ENCODE measurements at places on chromosomes 7 and 10. TPM values are rescaled to one million over a fixed set of nuclear protein-coding genes. Genes with fewer than 3 reads are reported as not detected.

DNA sequence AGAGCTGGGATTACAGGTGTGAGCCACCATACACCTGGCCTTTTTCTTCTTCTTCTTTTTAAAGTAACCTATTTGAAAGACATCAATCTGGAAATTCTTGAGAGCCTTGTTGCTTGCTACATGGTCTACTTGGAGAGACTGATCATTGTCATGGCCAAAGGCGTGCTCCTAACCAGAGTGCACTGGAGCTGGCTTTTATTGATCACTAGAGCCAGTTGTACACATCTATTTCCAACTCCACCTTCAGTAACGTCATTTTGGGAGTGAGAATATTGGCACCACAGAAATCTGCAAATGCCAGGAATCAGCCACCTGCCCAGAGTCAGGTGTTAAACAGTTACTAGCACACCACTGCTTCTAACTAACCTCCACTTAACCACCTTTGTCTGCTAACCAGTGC, 735.1 kb downstream of the TYW1 start:
- no peak for DNase-seq

GRCh38 chr7:45511721-45512597, 62.2 kb upstream of the ADCY1 start:
- no peak for DNase-seq

GRCh38 chr7:84425702-84426259, 231.2 kb upstream of the SEMA3A start:
- DNase-seq, result no peak

DNA sequence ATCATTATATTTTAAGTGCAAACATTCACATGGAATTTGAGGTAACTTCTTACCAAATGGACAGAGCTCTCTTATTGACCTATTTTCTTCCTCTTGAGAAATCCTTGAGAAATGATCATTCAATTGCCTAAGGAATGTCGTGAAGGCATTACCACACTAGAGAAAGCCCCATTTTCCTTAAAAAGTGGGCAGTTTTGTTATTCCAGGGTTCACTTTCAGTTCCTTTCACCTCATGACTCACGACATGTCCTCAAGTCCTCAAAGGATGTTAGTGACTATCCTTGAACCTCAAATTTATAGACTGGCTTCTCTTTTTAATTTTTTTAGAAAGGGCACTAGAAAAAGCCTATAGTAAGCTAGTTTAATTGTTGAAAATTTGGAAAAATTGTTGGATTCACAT, 40.4 kb upstream of the SMIM30 start:
- no peak for DNase-seq

RPS24 gene
- 1,941 TPM for total RNA-seq
